ENCODE measurements at places on chromosomes 12 and 14.

- no peak for DNase-seq
Observed at GRCh38 chr14:105468621-105469241, 5.9 kb upstream of the CRIP2 start.

DNA sequence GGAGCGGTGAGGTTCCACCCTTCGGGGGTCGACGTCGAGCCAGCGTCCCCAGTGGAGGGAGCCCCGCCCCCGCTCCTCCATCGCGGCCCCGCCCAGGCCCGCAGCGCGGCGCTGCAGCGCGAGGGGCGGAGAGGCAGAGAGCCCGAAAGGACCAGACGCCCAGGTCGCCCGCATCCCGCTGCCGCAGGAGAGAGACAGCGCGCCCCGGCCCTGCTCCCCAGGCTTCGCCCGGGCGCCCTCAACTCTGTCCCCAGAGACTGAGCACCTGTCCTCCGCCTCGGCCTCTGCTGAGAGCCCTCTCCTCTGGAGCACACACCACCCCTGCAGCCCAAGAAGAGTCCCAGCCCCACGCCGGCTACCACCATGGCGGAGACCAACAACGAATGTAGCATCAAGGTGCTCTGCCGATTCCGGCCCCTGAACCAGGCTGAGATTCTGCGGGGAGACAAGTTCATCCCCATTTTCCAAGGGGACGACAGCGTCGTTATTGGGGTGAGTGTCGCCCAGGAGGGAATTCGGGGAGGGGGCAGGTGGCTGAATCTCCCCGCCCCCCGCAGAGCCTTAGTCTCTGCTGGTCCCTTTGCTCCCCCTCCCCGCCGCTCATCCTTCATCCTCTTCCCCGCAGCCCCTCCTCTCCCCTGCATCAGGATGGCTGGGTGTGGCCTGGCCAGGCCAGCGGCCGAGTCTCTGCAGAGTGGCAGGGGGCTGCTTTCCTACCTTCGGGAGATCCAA lies at the start of gene KIF5A:
TSS of gene KIF5A (plus strand) at position 136 of the 732 bp plus-strand sequence. CDS start at position 364, 228 bp downstream.
- peak; percentile 90 for DNase-seq

- DNase-seq = no peak
Observed at GRCh38 chr12:93626160-93626559, 51.0 kb upstream of the CRADD start.

- DNase-seq = no peak
Observed at GRCh38 chr14:27634056-27634970, 1036.5 kb upstream of the NOVA1 start.

GRCh38 chr14:94746131-94746530 lies 23.8 kb downstream of the GSC start:
- DNase-seq = no peak

GRCh38 chr14:74875941-74876913 lies at the start of gene PROX2:
TSS of gene PROX2 (minus strand) at chr14:74876145. CDS start at chr14:74863834, 12,311 bp downstream.
- peak; percentile 66 for DNase-seq

- no peak for DNase-seq
Observed at GRCh38 chr12:112283546-112283945, 98.7 kb downstream of the HECTD4 start.

DNA sequence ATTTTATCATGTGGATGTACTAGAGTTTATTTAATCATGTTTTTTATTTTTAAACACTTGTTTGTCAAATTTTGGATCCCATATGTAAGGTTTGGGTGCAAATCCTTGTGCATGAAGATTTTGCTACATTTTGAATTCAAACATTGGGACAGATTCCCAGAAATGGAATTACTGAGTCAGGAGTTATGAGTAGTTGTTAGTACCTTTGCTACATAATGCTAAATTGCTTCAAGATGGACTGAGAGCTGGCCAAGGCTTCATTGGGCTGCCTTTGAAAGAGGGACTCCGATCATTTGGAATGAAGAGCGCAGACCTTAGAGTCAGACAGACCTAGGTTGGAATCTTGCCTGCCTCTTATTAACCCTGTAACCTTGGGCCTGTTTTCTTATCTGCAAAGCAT lies 154.9 kb upstream of the PWP1 start:
- DNase-seq = no peak

GRCh38 chr12:92030618-92031017 lies 115.0 kb downstream of the BTG1 start:
- DNase-seq = no peak

DNA sequence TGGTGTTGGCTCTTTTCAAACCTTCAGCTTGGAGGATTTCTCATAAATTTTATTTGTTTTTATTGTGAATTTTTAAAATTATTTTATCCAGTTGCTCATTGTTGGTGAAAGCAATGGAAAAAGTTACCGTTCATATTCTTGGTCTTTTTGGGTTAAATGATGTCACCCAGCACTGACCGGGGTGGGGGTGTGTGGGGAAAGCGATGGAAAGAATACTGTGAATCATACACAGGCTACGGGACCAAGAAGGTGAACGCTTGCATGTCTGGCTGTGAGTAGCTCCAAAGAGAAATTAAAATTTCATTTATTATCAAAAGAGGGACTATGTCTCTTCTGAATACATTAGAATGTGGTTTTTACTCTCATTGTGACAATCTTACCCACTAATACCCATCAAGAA lies 430.1 kb downstream of the AEBP2 start:
- peak; percentile 38 for DNase-seq

- DNase-seq = no peak
Observed at GRCh38 chr12:26106347-26106746, 18.5 kb downstream of the BHLHE41 start.

- no peak for DNase-seq
Observed at GRCh38 chr12:89924191-89924590, 215.6 kb upstream of the ATP2B1 start.

DNA sequence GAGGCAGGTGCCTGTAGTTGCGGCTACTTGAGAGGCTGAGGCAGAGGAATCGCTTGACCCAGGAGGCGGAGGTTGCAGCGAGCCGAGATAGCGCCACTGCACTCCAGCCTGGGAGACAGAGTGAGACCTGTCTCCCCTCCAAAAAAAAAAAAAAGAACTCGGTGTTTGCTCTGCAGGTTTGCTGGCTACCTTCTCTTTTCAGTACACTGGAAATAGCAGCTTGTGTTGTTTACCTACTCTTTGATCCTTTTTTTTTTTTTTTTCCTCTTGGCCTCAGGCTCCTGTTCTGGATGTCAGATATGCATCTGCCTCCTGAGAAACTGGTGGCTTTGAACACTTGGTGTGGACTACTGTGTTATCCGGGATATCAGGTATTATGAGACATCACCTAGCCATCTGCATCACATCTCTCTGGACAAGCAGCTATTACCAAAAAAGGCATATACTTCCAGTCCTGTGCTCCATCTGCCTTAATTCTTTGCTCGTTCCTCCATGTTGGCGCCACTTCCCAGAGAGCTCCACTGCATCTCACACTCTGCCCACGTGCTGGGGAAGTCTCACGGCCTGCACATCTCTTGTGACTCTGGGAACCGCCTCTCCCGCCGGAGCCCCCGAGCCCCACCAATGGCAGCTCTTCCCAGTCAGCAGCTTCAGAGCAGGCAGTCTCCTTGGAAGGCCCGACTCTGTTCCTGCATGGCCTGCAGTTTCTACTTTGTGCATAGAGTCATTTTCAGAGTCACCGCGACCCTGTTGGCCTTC lies 50.9 kb upstream of the TRAF3 start:
- DNase-seq = no peak

DNA sequence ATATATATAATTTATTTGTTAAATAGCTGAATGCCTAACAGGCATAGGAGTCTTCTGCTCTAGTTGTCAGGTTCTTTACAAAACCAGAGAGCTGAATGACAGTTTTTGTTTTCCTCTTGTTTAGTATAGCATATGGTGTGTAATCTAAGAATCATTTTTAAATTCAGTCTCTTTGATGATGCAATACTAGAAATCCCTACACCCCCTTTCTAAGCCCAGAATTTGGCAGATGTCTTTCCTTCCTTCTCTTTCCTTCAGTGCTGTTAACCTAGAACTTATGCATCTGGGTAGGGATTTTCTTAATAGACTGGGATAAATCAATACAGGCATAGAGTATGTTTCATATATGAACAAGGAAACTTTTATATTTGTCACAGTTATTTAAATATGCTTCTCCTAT lies 198.1 kb downstream of the KCNH5 start:
- DNase-seq = peak; percentile 15

- DNase-seq = no peak
Observed at GRCh38 chr12:106712768-106713167, 61.7 kb upstream of the RIC8B start.

DNA sequence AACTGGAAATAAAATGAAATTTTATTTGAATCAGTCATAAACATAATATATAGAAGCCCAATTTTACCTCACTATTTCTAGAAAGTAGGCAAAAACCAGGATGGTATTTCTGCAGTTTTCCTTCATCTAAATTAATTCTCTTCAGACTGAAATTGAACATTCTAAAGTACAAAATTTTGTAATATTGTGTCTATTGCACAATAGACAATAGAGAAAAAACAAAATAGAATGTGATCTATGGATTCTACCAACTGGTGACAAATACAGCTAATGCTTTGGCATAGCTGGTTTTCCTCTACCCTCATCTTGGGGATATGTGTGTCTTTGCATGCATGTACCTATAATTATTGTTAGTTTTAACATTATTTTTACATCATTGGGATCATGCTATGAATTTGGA lies 8.5 kb upstream of the PTPRR start:
- DNase-seq = no peak
